ENCODE measurements at places on chromosomes 5 and 9.
A peak's percentile ranks its signal among the peaks of the same experiment; 100 is the strongest.

- DNase-seq: no peak
These were observed 555.8 kb upstream of the CDH9 start for GRCh38 chr5:27594141-27594540.

DNA sequence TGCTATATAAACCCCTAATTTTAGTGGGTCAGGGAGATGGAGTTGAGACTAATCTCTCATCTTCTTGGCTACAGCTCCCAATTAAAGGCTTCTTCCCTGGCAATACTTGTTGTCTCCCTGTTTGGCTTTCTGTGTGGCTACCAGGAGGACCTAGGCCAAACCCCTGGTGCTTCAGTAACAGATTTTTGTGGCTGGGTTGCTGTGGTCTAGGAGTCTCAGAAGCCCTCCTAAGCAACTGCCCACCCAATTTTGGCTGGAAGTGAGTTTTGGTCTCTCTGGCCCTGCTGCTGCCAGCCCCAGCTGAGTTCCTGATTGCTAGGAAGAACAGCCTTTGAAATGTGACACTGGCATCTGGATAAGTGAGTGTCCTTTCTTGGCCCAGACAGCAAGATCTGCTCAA, 9.8 kb downstream of the RIGI start:
- DNase-seq: no peak

- DNase-seq: no peak
These were observed 218.8 kb upstream of the TBCA start for GRCh38 chr5:77994943-77995342.

- DNase-seq: no peak
These were observed 1.5 kb downstream of the C9orf40 start for GRCh38 chr9:74951107-74951720.

DNA sequence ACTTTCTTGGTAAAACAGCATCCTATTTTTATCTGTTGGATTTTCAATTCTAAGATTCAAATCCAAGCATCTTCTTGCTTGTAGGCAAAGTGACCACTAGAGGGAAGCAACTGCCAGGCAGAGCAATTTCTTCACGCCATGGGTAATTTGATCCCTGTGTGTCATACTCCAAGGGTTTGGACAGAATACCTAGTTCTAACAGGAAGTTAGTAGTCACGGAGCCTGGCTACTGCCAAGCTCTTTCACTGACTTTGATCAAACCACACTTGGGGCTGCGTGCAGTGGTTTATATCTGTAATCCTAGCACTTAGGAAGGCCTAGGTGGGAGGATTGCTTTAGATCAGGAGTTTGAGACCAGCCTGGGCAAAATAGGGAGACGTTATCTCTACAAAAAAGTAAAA, 473.6 kb upstream of the TNC start:
- peak; percentile 27 for DNase-seq
